ENCODE measurements at places on chromosomes 7 and 10.
A peak's percentile ranks its signal among the peaks of the same experiment; 100 is the strongest.

- no peak for DNase-seq
These were observed 36.8 kb upstream of the R3HCC1L start for GRCh38 chr10:98097616-98098015.

DNA sequence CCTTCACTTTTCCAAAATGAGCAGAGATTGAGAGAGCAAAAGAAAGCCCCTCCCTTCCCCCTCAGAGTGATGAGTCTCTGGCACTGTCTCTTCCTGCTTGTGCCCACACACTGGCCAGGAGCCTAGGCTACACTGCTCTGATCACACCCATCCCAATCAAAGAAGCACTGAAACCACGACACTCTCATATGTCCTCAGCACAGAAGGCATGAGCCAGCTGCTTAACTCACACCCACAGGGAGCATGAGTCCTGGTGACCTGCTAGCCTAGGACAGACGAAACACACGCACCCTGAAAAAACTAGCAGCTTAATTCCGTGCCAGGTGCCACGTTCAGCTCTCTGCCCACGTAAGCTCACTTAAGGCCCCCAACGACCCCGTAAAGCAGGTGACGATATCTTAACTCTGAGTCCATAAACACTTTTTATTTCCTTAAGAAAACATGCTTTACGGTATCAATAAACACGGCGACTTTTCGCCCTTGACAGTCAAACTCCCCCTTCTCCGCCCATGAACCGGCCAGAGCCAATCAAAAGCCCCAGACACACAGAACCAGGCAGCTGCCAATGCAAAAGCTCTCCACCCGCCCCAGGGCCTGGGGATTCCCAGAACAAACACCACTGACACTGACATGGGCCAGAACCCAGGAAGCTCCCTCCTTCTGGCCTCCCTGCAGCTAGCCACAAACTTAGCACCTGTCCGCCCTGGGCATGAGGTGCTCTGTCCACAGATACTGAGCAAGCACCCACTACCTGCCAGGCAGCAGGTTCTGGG is 69.0 kb downstream of the TNRC18 start:
- no peak for DNase-seq

DNA sequence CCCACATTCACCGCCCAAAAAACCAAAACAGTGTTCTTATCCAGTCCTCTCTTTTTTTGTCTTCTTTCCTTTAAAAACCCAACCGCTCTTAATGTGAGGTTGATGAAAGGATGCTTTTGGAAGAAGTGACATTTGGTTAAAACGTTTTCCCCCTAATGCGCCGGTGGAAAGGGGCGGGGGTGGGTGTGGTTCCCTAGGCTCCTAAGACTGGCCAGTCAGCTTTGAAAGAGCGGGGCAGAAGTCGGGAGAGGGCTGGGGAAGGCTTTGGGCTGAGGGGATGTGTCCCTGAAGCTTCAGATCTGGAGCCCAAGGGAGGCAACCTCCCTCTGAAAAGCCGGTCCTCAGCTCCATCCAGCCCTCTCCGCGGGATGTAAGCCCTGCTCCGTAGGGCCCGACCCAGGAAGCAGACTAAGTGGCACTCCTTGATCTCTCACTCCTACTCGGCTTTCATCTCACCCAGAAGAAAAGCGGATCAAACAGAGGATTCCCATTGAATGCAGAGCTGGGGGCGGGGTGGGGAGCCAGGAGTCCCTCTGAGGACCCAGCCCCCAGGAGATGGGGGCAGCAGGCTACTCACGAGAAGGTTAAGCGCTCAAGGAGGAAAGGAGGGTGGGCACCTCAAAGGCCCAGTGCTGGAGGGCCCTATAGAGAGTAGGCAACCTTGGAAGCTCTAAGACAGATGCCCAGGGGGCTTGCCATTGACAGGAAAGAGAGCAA is 2.4 kb upstream of the EVX1 start:
- DNase-seq, result peak; percentile 27

DNA sequence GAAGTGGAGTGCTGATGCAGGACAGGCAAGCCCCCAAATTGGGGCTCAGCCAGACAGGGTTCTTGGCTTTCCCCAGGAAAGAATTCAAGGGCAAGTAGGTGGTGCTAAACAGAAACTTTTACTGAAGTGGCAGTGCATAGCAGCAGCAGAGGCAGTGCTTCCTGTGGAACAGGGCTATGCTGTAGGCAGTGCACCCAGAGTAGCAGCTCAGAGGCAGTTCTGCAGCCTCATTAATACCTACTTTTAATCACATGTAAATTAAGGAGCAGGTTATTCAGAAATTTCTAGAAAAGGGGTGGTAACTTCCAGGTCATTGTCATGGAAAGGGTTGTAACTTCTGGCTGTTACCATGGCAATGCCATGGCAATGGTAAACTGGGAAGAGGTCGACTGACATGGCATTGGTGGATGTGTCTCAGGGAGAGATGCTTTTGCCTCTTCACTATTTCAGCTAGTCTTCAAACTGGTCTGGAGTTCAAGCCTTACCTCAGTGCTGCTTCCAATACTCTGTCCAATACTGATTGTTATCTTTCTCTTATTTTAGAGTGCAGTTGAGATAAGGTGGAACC is 29.2 kb downstream of the PRSS58 start:
- no peak for DNase-seq

DNA sequence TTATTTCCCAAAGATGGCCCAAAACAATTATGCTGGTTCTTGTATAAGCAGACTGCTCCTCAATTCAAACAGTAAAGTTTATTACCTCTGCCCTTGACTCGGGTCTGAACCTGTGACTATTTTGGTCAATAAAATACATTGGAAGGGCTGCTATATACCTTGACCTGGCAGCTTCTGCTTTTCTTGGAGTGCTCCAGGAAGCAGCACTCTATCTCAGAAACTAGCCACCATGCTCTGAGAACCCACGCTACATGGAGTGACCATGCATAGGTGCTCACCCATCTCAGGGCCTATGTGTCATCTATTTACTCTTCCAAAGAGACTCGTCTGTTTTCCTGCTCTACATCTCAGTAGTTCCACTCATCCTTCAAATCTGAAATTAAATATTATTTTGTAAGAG is 299.9 kb downstream of the AHR start:
- DNase-seq, result no peak

GRCh38 chr10:42801135-42801534 is 18.5 kb downstream of the BMS1 start:
- DNase-seq, result no peak

DNA sequence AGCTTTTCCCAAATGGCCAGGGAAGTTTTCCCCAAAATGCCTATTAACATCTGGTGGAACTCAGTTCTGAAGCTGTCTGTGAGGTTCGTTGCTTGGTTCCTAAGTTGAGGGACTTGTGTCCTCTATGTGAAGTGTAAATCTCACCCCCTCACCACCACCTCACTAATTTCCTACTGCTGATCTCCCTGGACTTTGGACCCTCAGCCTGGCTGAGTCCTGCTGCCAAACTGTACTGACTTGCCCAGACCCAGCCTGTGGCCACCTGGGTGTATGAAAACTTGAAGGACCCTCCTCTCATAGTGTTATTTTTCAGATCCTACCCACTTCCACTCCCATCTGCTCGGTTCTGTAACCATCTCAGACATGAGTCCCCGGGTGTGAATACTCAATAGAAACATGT is 94.9 kb downstream of the MET start:
- no peak for DNase-seq

DNA sequence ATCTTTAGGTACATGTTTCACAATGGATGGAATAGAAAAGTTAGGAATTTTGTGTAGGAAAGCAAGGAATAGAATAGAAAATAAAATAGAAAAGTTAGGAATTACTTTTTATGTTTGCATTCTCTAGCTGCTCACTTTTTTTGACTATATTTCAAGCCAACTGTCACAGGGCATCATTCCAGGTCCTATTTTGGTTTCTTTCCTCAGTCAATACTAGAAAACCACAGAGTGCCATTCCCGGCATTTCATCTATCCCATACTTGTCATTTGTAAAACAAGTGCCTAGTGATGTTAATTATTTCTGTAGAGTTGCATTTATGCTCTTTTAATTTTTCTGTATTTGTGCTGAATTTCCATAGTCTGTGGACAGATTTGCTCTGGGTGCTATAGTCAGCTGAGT is 66.2 kb downstream of the SDK1 start:
- no peak for DNase-seq

GRCh38 chr7:142864980-142865747 is 10.3 kb downstream of the EPHB6 start:
- DNase-seq, result no peak

GRCh38 chr10:63766745-63767137 is 245.5 kb downstream of the REEP3 start:
- DNase-seq, result no peak

- DNase-seq, result no peak
These were observed 22.6 kb upstream of the AKR1C3 start for GRCh38 chr10:5071411-5072198.

DNA sequence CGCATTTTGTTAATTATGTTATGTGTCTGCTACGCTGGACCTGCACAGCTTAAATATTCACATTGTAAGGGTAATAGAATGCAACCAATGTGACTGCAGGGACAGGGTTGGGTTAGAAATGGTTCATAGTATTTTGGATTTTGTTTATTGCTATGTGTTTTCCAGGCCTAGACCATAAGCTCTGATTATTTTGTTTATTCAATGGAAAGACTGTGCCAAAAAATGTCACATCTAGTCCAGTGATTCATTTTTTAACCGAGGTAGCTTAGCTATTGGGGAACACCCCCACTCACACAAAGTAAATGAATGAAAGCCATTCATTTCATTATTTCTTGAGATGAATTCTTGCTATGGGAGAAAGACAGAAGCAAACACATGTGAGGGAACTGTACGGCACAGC is 516.5 kb upstream of the ANKRD30A start:
- no peak for DNase-seq

GRCh38 chr10:77602231-77602912 is 35.2 kb downstream of the KCNMA1 start:
- DNase-seq, result no peak

DNA sequence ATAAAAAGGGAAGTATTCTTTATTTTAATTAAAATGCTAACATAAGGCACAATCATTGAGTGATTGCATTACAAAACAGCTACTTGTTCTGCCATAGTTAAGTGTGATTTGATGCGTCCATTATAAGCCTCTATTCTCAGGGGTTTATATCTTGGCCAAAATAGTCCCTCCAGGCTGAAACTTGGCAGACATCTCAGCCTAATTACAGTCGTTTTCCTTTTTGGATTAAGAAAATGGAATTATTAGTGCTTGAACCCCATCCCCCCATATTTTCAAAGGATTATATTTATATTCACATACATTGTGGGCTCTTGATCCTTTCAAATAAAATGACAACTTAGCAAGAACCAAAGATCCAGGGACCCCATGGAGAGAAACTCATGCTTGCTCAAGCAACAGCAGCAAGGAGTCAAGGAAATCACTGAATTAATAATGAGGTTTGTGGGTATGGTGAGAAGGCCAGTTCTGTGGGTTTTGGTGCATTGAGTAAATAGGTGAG is 66.7 kb upstream of the NEUROD6 start:
- DNase-seq, result no peak

GRCh38 chr7:78636727-78637126 is 816.7 kb downstream of the MAGI2 start:
- DNase-seq, result no peak

DNA sequence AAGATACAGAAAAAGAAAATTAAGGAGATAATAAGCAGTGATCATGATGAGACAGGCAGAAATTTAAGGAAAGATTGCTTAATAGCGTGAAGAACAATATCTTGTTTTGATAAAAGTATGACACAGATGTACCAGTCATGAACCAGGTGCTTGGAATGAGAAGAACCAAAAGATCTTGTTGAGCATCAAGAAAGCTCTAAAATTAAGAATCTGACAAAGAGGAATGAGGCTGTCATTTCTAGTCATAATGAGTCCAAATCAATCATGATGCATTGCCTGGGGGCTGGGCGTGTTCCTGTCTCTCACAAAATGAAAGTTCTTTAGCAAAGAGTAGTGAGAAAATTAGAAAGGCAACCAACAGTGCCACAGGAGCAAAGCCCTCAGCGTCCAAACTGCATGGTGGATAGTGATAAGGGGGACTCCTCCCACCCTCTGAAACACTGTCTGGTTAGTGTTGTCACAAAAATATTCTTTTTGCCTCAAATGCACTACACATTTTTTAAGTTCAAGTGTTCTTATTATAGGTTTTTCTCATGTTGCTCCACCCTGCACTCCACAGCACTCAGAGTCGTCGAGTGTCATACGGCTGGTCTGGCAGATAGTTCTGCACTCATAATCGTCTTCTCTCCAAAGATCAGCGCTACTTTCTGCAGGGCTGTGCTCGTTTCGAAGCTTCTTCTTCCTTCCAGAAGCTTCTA is 439.6 kb downstream of the TNS3 start:
- DNase-seq, result no peak

GRCh38 chr10:122331615-122332446 is 42.7 kb upstream of the PLEKHA1 start:
- no peak for DNase-seq

DNA sequence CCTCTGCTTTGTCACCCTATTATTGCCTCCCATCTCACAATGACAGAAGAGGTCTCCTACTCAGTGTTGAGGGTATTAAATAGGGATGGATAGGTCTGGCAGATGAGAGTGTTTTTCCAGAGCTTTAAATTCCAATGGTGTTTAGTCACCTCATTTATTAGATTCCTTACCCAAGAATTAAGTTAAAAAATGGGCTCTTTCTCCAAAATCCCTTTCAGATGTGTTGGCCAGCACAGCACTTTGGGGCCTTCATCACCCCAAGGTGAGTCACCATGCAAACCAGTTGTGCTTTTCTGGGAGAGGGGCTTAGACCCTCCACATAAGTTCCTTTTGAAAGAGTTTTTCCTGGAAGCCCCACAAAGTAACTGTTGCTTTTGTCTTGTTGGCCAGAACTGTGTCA is 78.4 kb downstream of the CYP26A1 start:
- DNase-seq, result no peak

DNA sequence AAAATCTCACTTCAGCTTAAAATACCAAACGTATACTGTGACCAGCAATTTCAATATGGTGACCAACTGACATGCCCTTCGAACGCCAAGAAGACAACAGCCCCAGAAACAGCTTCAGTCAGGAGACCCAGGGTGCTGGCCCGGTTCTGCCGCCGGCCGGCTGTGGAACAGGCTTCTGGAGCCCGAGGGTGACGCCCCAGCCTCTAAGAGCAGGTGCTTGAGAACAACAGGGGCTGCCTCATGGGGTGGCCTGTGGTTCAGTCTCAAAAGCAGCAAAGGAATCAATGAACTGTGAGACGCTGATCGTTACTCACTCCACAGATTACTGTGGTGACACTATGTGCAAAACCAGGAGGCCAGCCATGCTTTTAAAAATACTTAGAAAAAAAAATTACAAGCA is 17.3 kb downstream of the GPER1 start:
- DNase-seq, result no peak

GRCh38 chr7:39526666-39527065 is 39.5 kb upstream of the YAE1 start:
- no peak for DNase-seq

DNA sequence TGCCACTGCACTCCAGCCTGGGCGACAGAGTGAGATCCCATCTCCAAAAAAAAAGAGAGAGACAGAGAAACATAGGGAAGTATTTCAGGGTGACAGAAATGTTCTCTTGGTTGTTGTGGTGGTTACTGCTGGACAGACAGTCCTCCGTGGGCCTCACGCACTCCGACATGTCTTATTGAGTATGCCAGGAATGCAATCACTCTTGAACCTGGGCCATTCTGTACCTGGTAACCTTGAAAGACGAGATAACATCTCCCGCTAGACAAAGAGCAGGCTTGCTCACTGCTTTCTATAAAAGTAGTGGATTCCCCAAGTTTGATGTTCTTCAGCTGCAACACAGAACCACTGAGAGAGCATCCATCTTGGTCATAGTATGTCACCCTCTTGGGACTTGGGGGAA is 6.7 kb downstream of the CACUL1 start:
- no peak for DNase-seq

- DNase-seq, result no peak
These were observed 15.1 kb downstream of the ANTXRL start for GRCh38 chr10:46301721-46302479.
